Retinal pigment epithelial cell (primary cell): ENCODE measurements at places on chromosomes 4 and X.

DNA sequence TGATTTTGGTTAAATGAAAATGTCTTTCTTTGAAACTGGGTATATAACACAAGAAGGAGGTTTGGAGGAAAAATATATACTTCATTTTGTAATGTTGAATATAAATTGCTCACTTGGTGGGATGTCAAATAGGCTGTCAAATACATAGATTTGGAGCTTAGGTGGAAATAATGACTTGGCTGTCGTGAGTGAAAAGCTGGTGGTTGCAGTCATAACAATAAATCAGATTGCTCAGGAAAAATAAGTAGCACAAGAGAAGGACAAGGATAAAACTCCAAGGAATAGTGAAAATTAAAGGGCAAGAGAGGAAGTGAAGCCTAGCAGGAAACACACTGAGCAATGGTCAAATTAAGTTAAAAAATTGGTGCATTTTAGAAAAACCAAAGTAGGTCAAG is 253.0 kb upstream of the ANKRD50 start:
- no peak for DNase-seq

DNA sequence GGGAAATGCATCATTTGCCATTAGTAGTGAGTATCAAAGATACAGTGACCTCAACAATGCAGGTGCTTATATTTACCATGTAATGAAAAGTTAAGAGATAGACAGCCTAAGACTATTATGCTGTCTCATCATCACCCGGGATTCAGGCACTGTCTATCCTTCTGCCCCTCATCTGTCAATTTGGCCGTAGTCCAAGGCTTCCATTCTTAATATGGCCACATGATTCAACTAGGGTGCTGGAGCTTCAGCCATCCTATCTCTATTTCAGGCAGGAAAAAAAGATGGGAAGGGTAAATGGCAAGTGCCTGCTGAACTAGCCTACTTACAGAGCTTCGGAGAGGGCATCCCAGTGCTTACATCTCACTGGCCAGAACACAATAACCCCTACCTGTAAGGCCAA is 196.7 kb upstream of the LNX1 start:
- no peak for DNase-seq

DNA sequence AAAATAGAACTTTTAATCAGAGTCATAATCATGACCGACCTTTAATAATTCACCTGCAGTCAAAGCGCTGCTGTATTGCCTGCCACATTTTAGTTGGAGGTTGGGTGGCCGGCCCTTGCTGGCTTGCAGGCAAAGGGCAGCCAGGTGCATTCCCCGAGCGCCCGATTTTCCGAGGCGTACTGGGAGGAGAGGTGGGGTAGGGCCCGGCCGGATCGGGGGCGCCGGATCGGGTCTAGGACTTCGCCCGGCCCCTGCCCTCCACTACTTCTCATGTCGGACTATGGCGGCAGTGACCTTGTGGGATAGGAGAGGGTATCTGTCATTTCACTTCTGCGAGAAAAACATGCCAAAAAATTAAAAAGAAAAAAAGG is 2.5 kb upstream of the RS1 start:
- no peak for DNase-seq

- DNase-seq, result no peak
Observed at GRCh38 chr4:2125023-2125422, 65.9 kb downstream of the NAT8L start.

- DNase-seq, result no peak
Observed at GRCh38 chrX:75291611-75292010, 17.7 kb downstream of the UPRT start.

GRCh38 chr4:125041372-125041930 is 273.3 kb upstream of the FAT4 start:
- peak; percentile 43 for DNase-seq

DNA sequence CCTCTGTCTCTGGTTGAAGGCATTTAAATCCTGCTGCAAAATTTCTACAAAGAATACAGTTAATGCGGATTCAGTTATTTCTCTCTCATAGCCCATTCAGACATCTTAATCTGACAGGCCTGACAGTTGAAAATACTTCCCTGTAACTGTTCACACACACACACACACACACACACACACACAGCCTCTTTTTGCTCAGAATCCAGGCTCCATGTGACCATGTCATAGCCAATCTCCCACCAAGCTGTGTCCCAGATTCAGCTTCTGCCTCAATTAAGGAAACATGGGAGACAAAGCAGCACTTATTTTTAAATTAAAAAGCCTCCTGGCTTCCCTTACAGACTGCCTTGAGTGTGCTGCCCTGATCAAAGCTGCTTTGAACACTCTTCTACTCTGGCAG is 49.3 kb upstream of the EFHC2 start:
- no peak for DNase-seq

DNA sequence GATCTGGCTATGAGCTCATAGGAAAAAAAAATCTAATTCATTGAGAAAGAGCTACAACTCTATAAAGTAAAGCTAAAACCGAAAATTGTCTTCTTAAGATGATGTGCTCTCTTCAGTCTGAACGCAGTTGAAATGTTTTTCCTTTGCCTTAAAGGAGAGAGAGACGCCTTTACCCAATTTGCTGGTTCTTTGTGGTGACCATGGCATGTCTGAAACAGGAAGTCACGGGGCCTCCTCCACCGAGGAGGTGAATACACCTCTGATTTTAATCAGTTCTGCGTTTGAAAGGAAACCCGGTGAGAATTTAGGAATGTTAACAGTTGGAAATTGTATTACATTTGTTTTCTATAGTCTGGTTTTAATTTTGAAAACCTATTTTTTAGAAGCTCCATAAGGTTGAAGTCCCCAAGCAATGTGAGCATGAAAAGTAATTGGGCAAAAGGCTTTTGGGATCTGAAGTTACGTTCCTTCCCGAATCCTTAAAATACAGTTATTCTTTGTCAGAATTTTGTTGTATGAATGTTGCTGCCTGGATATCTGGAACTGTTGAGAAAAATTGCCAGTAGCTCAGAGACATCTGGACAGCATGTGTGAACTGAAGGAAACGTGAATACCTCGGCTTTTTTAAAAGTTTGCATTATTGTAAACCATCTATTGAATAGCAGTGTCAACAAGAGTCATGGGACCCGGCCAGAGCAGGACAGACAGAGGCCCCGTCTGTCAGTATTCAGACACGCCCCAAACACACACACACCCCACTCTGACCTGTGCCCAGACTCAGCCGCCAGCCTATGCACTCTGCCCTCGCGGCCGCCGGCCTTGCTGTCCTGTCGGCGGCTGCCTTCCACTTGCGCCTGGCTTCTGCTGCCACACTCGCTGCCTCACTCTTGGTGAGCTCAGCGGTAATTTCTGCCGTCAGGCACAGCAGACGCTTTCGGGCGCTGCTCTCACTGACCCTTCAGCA is 9.9 kb downstream of the PIGG start:
- no peak for DNase-seq
